ENCODE measurements at places on chromosomes 3 and 15.

GRCh38 chr3:183375337-183375736, 53.1 kb downstream of the MCF2L2 start:
- DNase-seq, result no peak

- DNase-seq, result no peak
These were observed 5.1 kb downstream of the CDIN1 start for GRCh38 chr15:36584511-36584910.

DNA sequence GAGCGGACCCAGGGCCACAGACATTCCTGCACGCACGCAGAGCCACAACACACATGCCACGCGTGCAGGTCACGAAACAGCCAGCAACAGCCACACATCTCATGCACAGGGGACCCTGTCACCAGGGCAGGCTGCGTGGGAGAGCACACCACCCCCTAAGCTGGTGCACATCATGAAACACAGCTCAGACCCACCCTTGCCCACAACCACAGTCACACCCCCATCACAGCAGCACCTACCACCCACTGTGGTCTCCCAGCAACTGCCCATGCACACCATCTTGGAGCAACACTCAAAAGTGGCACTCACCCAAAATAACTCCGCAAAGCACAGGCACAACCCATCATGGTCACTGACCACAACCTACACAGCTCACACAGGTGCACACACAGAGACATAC, 75.7 kb downstream of the OCA2 start:
- DNase-seq, result no peak

DNA sequence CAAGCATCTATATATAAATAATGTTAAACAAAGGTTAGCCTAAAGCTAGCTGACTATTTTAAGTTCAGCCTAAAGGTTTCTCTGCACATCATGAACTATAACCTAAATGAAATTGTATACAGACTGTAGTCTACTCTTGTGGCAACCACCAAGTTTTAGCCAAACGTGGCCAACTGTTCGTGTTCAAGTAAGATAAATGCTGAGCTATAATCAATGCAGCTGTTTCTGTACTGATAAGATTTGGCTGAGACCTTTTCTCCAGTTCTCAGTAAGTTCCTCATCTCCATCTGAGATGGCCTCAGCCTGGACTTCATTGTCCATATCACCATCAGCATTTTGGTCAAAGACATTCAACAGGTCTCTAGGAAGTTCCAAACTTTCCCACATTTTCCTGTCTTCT, 43.7 kb upstream of the IGSF10 start:
- DNase-seq, result no peak

DNA sequence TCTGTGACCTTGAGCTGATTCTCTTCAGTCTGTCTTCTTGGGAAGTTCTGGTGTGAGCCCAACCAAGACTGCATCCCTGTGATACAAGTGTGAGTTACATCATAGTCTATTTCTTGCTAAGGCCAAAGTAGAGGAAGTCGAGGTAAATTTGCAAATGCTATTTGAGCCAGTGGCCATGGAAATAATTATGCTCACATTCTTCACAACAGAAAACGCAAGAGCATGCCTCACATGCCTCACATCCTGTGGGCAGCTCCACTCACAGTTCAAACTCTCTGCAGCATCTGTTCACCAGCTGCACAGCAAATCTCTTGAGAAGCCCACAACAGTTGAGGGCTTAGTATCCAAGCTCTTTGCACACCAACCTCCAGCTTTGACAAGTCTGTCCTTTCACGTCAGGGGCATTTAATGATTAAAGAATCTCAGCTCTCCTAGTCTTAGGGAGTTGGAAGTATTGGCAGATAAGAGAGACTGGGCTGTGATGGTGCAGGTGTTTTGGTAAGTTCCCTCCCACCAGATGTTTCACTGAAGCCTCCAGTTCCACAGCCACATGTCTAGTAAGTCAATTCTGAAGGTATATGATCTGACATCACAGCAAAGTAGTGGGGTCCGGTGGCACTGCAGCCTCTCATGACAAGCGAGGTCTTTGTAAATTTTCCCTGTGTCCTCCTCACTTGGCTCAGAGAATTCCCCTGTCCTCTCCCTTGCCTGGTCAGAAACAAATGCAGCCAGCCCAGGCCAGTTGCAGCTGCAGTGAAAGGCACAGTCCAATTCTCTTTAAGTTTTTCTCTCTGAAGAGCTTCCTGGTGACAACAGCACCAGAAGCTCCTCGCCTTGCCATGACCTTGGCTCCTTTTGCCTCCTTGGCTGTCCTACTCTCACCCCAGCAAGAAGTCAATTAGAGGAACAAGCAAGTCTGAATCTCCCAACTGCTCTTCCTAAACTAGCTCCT, 166.1 kb downstream of the SSR3 start:
- DNase-seq, result no peak

- DNase-seq, result no peak
These were observed 81.1 kb downstream of the RAD18 start for GRCh38 chr3:8882171-8882593.

- no peak for DNase-seq
These were observed 165.4 kb downstream of the SSR3 start for GRCh38 chr3:156389449-156389950.

- DNase-seq, result no peak
These were observed 21.7 kb downstream of the DZIP1L start for GRCh38 chr3:138093721-138094120.

- no peak for DNase-seq
These were observed 260.7 kb downstream of the OPA1 start for GRCh38 chr3:193853511-193854219.

DNA sequence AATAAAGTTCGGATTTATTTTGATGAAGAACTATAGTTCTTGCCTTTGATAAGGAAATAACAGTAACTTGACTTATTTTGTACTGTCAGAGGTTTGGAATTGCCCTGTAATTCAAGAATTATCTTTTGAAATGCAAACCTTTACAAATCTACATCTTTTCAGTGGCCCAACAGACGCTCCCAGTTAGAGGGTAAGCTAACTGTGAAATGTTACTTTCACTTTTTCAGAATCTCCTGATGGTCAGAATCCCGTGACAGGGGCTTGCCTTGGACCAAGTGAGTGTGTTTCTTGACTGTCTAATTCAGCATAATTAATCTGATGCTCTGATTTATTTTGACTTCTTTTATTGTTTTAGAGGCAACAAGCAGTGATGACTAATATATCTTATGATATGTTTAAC, 262.5 kb downstream of the PLOD2 start:
- DNase-seq, result no peak

- no peak for DNase-seq
These were observed 5.3 kb downstream of the PLSCR2 start for GRCh38 chr3:146464005-146464595.

- no peak for DNase-seq
These were observed 92.2 kb upstream of the AGTR1 start for GRCh38 chr3:148605521-148605920.

- no peak for DNase-seq
These were observed 694.1 kb downstream of the AGBL1 start for GRCh38 chr15:86773736-86774135.

- DNase-seq, result no peak
These were observed 563.6 kb upstream of the NAALADL2 start for GRCh38 chr3:174295306-174296092.

DNA sequence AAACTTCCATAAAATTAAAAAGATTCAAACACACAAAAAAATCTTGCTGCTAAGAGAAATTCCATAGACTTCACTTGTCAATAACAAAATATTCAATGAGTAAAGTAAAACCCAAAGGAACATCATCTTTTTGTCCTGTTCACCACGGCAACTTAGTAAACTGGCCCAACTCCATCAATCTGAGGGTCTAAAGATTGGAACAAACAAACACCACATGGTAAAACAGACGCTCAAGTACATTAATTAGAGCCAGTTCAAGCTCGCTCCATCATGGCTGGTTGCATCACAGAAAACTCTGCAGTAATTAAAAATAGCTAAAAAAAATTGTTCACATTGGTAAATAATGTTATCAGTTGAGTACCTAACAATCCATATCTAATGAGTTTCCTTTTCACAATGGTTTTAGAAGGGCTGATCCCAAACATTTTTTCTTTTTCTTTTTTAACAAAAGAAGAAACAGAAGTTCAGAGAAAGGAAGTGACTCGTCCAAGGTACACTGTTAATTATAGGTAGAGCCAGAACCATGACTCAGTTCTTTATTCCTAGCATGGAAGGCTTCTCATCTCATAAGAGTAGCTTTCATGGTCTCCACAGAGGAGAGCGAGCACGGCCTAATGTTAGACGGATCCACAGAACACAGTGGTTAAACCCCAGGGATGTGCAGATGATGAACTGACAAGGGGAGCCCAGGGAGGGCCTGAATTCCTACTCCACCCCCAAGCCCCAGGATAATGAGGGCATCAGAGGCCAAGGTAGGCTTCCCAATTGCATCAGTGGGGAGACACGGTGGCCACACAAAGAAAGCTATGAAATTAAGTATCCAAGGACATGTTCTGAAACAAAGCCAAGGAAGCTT, 79.2 kb upstream of the ARHGEF3 start:
- no peak for DNase-seq

DNA sequence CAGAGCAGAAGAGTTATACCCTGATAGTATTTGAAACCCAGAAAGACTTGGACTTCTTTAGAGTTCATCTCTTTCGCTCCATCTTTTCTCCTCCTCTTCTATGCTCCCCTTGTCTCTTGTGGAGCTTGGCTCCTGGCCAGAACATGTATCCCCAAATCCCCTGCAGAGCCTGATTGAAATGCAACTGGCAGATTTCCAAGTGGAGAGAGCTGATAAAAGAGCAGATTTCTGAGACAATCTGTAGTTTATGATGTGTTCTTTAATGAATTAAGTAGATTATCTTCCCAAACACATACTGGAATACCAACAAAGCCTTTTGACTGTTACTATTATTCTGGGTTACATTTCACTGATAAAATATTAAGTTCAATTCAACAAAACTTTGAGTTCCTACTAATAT, 33.4 kb downstream of the UNC13C start:
- DNase-seq, result no peak

GRCh38 chr3:42214064-42214463, 51.9 kb downstream of the CCK start:
- no peak for DNase-seq

DNA sequence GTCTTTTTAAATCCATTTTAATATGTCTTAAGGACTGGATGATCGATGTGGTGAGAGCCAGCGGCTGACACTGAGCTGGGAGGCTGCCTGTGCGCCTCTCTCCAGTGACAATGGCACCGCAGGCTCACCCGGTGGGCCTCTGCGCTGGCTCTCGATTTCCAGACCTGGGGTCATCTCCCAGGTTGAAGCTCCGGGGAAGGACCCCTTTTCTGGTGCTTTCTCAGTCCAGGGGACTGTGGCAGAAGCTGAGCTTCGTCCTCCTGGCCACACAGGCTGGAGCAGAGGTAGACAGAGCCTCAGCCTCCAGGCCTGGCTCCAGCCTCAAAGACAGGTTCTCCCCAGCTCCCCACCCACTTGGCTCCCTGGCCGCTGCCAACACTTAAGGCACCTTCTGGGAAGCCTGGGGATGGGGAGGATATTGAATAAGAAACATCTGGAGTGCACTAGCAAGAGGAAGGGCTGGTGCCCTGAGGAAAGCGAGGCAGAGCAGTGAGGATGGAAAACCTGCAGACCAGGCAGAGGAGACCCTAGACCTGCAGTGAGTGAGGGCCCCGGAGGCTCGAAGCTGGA, 154.2 kb upstream of the SMAD3 start:
- no peak for DNase-seq

DNA sequence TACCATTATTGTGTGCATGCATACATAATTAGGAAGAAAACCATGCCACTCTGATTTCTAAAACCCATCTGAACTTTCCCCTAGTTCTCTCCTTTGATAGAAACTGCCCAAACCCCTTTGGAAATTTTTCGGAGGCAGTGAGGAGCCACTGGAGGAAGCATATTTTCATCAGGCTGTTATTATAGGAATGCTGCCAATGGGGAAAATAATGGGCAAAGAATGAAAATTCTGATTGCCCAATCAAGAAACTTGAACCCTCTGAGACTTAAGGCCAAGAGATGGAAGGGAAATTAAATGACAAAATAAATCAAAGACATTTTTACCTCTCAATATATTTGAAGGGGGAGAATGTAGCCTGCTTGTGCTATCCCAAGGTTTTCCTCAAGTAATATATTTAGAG, 376.0 kb upstream of the PDZRN3 start:
- DNase-seq, result no peak

DNA sequence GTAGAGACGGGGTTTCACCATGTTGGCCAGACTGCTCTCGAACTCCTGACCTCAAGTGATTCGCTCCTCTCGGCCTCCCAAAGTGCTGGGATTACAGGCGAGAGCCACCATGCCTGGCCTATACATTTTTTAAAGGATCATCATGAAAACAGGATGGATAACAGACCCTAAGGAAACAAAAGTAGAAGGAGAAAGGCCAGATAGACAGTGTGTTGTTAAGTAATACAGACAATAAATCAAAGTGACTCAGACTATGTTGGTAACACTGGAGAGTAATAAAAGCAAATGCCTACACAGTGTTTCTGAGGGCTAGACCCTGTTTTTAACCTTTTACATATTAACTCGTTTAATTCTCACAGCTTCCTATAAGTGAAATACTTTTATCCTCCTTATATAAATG, 133.8 kb upstream of the MCTP2 start:
- no peak for DNase-seq

DNA sequence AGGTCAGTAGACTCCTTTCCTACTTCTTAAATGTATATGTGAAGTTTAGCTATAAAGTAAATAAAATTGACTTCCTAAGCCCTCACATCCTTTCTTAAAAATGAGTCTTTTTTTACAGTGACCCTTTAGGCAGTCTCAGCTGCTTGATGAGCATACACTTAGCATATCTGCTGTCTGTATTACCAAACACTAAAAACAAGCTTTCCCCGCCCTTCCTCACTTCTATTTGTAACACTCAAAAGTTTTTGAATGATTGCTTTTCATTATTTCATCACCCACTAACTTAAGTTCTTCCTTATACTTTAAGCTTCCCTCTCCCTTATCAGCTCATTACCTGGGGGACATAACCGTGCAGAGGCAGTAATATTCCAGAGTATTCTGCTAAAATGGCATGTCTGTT, 89.4 kb downstream of the PLOD2 start:
- no peak for DNase-seq

- no peak for DNase-seq
These were observed 48.5 kb upstream of the SKIL start for GRCh38 chr3:170309046-170309445.

DNA sequence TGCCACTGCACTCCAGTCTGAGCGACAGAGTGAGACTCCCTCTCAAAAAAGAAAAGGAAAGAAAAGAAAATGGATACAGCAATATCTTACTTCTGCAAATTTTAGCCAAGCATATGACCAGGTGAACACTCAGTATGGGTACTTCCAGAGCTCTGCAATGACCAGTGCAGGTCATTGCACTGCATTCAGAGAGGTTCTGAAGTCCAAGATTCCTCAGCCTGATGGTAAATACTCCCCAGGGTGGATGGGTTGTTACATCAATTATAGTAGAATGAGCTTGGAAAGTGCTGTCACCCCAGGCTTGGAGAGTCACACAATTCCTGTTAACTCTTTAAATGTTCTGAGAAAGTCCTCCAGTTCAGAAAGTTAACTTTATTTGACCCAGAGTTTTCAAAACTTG, 103.7 kb downstream of the RPLP1 start:
- DNase-seq, result no peak

- peak; percentile 77 for DNase-seq
These were observed 2.0 kb downstream of the WNT5A start for GRCh38 chr3:55484801-55485791.

GRCh38 chr3:4751502-4752101, 227.6 kb upstream of the BHLHE40 start:
- no peak for DNase-seq

- no peak for DNase-seq
These were observed 361.4 kb upstream of the CFAP20DC start for GRCh38 chr3:59411186-59411585.
